ENCODE measurements at places on chromosomes 7 and 10.

DNA sequence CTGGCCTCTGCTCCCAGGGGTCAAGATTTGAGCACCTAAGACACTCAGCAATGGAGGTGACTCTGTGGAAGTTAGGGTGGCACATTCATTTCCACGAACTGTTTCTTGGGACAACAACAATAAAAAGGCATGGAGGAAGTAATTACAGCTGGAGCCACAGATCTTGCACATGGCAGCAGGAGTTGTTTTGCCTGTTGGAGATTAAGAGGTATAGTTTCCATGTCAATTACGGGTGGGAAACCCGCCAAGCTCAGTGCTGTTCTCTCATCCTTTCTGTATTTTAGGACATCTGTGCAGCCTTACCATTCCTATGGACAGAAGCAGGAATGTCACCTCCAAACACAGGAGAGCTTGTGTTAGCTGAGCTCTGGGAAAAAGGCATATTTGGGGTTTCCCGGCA lies 201.2 kb downstream of the SNX10 start:
- no peak for DNase-seq

- no peak for DNase-seq
Observed at GRCh38 chr7:114852293-114852692, 69.6 kb upstream of the MDFIC start.

DNA sequence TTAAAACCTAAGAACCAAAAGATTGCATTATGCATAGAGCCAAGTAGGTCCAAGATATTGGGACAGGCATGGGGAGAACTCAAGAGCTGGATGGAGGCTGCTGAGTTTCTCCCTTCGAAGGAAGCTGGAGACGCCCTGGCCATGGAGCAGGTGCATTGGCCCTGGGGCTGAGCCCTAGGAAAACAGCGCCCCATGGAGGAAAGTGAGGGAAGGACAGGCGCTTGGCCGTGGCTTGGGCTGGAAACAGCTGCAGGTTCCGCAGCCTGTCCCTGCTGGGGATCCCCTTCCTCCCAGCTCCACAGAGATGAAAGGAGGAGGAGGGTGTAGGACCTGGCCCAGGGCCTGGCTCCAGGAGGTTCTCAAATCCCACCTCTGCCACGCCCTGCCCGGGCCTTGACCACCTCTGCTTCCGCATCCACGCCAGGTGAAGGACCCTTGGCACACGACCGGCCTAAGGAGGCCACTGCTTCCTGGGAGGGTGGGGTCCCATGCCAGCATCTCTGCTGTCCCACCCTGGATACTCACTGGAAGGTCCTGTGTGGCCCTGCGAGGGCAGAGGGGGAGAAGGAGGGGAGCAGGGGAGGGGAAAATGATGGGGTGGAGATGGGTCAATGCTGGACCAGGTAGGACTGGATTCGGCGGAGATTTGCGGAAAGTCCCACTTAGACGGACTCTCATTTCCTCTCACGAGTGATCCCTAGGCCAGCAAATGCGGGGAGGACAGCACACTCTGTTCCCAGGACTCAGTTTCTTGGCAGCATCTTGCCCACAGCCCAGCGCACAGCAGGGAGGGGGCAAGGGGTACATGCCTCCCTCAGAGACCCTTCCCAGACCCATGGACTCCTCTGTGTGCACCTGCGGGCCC lies 258.6 kb upstream of the TCERG1L start:
- DNase-seq = no peak

- DNase-seq = no peak
Observed at GRCh38 chr7:156460858-156461627, 179.5 kb upstream of the RNF32 start.

DNA sequence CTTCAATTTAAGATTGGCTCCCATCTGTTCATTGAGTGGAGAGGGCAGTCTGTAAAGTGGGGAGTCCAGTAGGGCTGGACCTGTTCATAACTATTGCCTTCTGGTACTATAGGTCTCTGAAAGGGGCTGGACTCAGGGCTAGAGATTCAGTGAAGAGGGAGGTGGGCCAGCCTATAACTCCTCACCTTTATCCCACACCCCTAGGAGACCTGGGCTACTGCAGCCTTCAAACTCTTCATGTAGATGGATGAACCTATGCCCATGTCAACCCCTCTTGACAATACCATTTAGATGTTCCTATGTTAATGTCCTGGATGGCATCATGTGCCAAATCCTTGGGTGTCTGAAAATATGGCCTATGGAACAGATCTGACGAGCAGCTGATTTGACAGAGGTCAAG lies 22.0 kb downstream of the MBL2 start:
- DNase-seq = no peak

GRCh38 chr7:79823246-79823951 lies 311.2 kb upstream of the GNAI1 start:
- DNase-seq = no peak

DNA sequence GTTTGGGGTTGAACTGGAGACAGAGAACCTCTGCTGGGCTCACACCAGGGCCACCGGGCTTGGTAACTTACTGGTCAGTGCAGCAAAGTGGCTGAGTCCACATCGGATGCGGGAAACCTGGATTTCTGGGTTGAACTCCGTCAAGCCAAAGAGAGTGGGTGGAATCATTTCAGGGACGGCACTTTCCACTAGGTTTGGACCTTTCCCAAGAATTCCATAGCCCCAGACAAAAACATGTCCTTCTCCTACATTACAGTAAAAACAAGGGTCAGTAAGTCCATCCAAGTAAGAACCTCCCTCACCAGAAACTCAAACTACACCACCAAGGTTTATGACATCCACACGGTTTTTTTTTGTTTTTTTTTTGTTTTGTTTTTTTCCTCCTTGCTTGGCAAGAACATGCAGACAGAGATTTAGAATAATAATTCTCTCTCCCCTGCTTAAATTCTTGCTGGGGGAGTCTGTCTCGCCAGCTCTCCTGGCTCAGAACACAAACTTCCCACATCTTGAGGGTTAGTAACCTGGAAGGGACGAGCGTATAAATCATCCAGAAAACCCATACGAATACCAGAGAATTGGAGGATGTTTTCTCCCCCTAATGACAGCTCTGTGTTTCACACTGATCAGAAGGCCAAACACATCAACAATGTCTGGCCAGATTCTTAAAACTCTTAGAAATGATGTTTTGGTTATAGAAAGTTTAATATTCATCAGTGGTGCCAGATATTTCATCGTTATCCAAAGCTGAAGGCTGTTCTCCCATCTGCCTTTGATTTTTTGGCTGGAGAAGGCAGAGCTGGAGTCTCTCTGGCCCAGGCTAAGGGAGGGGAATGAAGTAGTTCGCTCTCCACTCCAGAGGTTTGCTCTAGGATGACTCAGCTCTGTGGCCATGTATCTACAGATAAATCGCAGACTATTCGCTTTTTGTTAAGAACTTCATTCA lies 17.5 kb downstream of the RCC1L start:
- no peak for DNase-seq

- no peak for DNase-seq
Observed at GRCh38 chr7:45984386-45985295, 63.6 kb upstream of the IGFBP3 start.

- DNase-seq = no peak
Observed at GRCh38 chr10:124589491-124590041, 127.9 kb downstream of the LHPP start.

- no peak for DNase-seq
Observed at GRCh38 chr7:136079478-136079892, 102.3 kb upstream of the MTPN start.
